ENCODE measurements at places on chromosomes 13 and 19.

- DNase-seq, result no peak
Measured at GRCh38 chr13:90652036-90652435, 695.5 kb upstream of the MIR17HG start.

GRCh38 chr13:91563799-91564198, 165.4 kb downstream of the GPC5 start:
- no peak for DNase-seq

DNA sequence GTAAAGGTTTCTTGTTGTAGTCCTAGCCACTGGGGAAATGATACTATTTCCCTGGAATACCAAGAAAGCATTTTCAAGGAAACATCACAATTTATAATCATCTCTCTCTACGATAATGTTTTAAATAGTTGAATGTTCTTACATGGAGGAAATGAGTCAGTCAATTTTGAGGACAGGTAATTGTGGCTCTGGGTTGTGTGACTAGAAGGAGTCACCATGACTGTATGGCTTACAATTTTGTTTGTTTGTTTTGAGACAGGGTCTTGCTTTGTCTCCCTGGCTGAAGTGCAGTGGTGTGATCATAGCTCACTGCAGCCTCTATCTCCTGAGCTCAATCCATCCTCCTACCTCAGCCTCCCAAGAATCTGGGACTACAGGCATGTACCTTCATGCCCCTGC, 47.4 kb downstream of the COG3 start:
- no peak for DNase-seq

GRCh38 chr13:111855786-111856185, 211.2 kb upstream of the SOX1 start:
- DNase-seq, result no peak

DNA sequence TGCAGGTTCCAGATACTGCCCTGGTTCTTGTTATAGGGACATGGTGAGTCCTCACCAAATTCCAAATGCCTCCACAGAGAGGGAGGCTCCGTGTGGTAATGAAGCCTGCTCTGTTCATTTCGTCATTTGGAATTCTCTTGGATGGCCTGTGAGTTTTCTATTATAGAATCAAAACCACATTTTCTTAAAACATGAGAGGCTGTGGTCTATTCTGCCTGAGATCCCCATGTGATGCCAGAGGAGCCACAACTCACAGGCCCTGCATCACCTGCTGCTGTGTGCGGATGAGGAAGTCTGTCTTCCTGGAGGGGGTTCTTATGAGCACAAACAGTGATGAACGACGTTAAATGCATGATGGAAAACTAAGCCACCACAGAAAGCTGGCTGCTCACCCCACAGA, 264.4 kb downstream of the UQCRFS1 start:
- DNase-seq, result no peak

DNA sequence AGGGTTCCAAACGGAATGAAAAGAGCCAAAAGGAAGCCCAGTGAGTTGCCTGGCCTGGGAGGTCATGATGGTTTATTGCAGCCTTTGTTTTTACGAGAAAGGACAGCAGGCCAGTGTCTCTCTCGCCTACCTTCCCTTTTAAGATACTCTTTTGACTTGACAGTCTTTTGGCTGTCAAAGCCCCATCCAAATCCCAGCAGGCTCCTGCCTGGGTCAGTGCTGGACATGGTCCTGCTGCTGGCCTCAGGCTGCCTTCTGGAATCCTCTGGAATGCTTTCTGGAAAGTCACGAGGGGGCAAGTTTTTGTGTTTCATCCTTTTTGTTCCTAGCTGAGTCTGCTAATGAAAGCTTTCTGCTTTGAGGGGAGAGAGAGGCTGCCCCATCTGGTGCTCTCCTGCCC, 444.8 kb downstream of the OLFM4 start:
- no peak for DNase-seq

GRCh38 chr19:18562086-18562485, 4.4 kb downstream of the KXD1 start:
- DNase-seq, result no peak

DNA sequence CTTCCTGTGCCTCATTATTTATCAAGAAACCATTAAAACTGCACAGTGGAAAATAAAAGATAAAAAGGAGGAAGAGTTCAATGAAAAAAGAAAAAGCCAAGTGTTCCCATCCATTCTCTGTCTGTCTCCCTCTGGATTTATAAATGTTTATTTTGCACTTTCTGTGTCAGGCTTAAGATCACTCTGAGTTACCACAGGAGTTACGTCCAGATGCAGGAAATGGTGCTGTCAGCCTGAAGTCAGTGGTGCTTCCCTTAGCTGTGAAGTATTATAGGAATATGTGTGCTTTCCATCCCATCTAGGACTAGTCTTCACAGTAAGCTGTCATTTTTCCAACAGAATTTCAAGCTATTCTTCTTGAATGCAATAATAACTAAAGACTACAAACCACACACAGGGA, 420.2 kb downstream of the KCTD12 start:
- no peak for DNase-seq

GRCh38 chr13:38617936-38618335, 68.9 kb upstream of the FREM2 start:
- DNase-seq, result no peak

DNA sequence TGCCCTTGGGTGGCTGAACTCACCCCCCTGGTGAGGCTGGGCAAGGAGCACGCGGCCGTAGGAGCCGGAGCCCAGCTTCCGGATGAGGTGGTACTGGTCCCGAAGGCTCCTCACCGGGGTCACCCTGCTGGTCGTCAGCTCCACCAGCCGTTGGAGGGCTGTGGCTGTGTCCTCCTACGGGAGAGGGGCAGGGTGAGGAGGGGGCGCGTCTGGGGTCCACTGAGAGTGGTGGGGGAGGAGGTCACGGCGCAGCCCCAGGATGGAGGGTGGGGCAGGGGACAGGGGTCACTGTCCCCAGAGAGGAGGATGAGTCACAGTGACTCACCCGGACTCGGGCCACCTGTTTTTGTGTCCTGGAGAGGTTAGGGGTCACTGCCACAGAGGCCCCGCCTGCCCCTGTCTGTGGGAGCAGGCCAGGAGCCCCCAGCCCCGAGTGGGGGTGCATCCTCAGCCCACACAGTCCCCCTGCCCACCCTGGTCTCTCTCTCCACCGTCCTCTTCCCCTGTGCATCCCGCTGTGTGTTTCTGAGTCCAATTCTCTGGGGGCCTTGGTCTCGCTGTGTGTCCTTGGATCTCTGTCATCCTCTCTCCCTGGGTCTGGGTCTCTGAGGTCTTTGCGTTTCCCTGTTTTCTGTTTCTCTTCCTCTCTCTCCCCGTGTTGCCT, 435 bp downstream of the SBK3 start:
- no peak for DNase-seq

DNA sequence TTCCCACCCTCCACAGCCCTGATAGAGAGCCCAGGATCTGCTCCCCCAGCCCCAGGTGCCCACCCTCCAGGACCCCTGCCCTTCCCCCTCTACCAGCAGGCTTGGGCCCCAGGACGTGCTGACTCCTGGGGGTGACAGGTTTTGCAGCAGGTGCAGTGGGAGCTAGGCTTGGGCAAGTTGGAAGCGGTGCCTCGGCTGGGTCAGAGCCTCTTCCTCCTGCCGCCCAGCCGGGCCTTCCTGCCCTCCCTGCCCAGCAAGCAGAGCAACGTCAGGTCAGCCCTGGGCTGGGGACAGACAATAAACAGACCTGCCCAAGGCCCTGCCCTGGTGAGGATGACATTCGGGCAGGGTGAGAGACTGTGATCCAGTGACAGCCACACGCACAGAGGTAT, 9.2 kb upstream of the NCCRP1 start:
- DNase-seq, result no peak

GRCh38 chr13:25118378-25118905, 22.5 kb downstream of the PABPC3 start:
- no peak for DNase-seq

DNA sequence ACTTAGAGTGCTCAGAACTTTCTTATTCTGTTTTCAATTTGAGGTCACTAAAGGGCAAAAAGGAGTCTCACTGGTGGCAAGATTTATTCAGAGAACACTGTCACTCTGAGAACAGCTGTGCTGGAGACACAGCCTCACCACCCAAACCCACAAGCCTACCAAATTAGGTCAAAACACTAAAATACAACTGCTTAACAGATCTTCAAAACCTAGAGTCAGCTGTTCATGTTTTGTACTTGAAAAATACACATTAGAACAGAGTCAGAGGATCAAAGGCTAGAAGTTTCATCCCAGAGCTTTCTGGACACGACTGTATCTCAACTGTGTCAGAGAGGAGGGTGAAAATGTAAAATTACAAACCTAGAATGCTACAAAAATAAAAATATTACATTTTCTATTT, 89.3 kb downstream of the MIPEP start:
- DNase-seq, result no peak

- no peak for DNase-seq
Measured at GRCh38 chr19:3599776-3600187, 6.9 kb downstream of the TBXA2R start.

DNA sequence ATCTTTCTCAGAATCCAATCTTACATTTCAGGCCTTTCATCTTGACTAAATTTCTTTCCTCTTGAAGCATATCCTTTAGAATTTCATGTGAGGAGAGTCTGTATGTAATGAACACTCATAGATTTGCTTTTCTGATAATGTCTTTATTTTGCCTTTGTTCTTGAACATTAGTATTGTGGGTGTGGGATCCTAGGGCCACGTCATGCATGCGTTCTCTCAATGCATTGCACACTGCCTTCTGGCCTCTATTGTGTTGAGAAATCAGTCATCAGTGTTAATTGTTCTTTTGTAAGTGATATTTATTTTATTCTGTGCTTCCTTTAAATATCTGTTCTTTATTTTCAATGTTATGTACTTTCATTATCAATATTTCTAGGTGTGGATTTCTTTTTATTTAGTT, 364.9 kb downstream of the OXGR1 start:
- no peak for DNase-seq

DNA sequence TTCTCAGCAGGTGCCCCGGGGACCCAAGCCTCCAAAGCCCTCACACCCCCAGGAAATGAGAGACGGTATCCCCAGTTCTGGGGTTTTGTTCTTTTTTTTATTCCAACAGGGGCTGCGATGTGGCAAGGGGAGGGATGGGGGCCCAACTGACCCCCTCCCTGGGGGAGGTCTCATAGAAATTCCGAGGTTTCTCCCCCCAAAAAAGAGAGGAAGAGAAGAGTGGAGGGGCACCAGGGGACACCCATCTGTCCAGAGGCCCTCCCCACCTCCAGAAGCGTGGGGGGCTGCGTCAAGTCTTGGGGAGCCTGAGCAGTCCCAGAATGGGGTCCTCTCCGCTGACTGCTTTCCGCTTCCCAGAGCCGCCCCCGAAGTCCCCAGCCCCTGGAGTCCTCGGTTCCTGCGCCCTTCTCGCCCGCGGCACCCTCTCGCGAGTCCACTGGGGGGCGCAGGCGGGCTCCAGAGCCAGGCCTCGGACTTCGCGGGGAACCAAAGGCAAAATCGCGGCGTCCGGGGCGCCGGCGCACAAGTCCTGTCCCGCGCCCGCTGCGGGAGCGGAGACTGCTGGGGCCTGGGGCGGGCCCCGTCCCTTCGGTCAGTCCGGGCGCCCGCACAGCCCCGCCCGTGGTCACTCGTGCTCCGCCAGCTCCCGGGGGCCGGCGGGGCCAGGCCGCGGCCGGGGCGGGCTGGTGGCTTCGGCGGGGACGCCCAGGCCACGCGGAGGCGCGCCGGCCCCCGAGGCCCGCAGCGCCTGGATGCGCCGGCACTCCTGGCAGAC, 4.4 kb upstream of the ATP1A3 start:
- DNase-seq, result peak; percentile 30

DNA sequence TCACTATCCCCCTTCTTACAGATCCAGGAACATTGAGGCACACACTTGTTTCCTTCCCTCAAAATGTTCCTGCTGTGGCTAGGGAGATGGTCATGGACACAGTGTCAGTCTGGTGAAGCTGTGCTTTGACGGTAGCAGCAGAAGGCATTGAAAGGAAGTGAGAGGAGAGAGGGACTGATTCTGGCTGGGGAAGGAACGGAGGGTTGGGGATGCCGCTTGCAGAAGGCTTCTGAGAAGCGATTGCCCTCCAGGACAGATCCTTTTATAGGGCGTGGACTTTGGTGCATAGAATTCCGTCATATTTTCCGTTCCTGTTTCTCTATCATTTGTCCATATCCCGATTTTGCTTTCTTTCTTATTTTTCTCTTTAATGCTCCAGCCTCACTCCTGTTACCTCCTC, 14.1 kb upstream of the MYH14 start:
- no peak for DNase-seq

DNA sequence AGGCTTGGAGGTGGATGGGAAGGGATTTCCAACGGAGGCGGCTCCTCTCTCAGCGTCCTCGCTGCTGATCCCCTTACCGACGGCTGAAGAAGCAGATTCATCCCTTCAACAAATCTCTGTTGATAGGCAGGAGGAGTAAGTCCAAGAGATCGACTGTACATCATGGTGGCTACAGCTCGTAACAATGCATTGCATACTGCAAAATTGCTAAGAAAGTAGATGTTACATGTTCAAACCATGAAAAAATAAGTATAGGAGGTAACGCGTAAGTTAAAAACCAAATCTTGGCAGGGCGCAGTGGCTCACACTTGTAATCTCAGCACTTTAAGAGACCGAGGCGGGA, 468 bp upstream of the SLC39A3 start:
- no peak for DNase-seq

GRCh38 chr13:74168263-74168675, 34.1 kb upstream of the KLF12 start:
- no peak for DNase-seq

DNA sequence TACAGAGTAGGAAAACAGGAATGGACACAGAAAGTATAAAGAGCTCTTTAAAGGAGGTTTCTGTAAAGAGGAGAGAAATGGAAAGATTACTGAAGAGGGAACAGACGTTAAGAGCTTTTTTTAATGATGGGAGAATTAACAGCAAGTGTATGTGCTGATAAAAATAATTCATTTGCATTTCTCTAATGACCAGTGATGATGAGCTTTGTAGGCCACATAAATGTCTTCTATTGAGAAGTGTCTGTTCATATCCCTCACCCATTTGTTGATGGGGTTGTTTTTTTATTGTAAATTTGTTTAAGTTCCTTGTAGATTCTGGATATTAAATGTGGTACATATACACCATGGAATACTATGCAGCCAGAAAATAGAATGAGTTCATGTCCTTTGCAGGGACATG, 40.0 kb downstream of the MYO16 start:
- DNase-seq, result no peak

Measured in renal pelvis (tissue), 12 donors.